Upper lobe of right lung (tissue), 1 donor: ENCODE measurements at places on chromosomes 3 and 15.

DNA sequence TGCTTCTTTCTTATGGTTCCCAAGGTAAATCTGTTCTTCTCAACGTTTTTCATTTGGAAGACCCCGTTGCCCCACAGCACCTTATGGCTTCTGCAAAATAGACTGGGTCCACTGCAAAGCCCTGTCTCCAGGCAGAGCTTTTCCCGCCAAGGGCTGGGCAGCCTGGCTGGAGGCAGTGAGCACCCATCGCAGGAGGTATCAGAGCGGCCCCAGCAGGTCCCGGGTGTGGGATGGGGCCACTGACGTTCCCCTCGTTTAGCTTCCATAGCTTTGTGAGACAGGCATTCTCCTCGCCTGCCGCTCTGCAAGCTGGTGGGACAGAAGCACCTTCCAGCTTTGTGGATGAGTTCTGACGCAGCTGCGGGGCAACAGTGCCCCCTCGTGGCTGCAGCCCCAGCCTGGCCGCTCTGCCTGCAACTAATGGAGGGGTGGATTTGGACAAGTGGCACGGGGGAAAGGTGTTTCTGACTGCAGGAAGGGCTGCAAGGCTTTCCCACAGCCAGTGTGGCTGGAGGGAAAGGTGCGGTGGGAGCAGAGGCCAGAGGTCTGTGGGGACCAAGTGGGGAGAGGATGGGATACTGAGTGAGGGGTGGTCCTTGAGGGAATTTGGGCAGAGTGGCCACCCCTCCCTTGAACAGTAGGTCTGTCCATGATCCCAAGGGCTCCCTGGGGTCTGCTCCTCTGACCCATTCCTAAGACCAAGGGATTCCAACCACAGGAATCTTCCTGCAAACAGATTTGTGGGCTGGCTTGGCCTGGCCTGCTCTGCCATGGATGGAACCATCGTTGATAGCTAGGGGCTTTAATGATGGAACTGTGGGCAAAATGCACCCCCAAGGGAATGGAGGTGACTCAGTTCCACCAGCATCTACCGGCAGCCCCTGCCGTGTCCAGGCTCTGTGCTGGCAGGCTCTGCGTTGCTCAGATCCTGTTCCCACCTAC is 99.4 kb downstream of the FBLN2 start:
- DNase-seq = peak; percentile 89

- DNase-seq = no peak
These were observed 202.6 kb downstream of the MEX3B start for GRCh38 chr15:81843226-81843625.

DNA sequence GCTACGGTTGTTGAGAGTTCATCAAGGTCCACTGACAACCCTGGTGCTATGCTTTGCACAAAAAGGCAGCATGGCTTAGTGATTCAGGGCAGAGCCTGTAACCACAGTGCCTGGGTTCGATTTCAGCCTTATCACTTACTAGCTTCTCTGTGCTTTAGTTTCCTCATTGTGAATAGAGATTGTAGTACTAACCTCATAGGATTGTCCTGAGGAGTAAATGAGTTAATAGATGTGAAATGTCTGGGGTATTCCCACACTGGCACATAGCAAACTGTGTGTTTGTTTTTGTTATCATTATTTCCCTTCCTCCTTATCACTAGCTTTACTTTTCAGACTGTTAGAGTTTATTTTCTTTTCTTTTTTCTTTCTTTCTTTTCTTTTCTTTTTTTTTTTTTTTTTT is 16.3 kb downstream of the CRTAP start:
- DNase-seq = no peak

GRCh38 chr3:176789947-176790346 is 407.3 kb downstream of the TBL1XR1 start:
- no peak for DNase-seq

- no peak for DNase-seq
These were observed 523.2 kb upstream of the GOLIM4 start for GRCh38 chr3:168618827-168619470.

DNA sequence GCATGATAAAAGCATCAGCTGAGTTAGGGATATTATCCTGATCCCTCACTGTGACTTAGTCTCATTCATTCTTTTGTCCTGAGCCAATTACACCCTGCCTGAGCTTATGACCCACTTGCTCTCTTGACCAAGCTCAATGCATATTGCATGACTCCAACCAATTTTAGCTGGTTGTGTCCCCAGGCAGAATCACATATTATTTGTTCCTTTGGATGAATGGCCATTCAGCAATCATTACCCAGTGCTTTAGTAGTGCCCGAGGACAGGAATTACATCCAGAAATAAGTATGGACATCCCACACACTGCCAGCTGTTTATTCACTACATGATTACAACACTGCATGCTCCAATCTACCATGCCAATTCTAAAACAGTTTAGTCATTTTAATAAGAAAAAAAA is 322.5 kb downstream of the ZBBX start:
- DNase-seq = no peak

GRCh38 chr3:172511783-172512762 is 11.2 kb downstream of the TNFSF10 start:
- DNase-seq = peak; percentile 86

DNA sequence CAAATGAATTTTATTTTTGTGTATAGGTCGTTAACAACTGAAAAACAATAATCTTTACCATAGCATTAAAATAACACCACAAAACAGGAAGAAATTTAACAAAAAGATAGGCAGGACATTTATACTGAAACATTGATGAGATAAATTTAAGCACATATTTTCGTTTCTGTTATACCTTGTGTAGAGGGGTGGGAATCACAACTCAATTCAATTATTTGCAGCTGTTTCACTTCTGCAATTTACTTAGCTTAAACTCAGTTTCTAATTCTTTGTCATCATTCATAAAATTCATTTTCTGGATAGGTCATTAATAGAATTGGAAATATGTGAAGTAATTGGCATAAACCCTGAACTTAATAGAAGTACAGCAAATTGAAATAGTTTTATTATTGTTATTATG is 42.3 kb downstream of the TP63 start:
- DNase-seq = no peak

DNA sequence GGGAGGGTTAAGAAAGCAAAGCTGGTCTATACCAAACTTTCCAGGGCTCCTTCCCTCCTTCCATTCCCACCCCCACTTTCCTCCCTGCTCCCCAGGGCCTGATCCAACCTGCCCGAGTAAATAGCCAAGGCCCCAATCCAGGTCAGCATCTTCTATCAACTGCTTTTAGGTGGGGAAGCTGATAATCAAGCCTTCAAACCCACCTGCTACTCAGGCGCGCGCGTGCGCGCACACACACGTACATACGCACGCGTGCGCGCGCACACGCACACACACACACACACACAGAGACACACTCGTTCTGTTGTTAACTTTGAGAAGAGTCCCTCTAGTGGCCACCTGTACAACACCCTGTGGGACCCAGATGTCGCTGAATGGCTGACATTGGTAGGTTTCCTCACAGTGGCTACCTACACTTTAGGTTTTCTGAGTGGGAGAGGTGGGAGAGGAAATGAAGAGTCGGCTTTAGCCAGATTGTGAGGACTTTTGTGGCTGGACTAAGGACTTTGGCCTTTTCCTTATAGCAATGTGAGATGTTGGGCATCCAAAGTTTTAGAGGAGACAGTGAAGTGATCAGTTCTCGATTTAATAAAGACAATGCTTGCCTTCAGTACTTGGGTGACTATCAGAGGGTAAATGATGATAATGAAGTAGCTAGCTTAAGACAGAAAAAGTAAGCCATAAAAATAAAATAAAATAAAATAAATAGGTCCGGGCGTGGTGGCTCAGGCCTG is 179.9 kb upstream of the C2CD4B start:
- no peak for DNase-seq

DNA sequence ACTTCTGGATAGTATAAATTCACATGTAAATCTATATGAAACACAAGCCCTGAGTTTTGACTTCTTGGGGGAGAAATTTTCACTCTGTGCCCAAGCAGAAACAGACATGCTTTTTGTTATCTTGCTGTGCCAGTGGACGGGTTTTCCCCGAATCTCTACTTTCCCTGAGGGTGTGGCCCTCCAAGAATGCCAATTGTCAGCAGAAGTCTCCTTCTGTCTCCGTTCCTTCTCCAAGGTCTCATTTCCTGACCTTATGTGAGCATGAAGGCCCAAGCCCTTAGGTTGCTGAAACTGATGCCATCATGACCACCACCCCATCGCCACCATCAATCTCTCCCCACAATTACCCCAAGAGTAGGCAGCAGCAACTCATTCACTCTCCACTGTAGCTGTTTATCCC is 253.8 kb downstream of the XXYLT1 start:
- DNase-seq = peak; percentile 5

DNA sequence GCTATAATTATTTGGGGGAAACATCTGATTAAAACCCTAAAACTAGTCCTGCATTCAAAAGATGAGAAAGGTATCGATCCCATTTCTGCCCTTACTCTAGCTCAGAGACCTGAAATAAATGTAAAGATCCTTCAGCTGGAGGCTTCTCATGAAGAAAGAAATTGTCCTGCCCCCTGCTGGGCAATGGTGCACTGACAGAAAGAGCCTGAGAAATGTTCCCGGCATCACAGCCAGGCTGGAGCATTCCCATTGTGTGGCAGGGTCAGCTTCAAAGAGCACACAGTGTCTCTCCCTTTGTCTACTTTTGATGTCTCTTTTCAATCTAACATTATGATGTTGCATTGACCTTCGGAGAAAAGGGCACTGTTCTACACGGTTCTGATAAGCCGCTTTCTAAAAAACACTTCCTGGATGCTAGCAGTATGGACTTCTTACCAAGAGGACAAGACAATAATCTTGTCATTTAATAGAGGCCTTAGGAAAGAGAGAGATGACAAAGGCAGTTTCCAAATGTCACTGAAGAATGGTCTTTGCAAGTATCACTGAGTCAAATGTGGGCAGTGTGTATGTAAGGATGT is 287.5 kb downstream of the MAGI1 start:
- no peak for DNase-seq

- no peak for DNase-seq
These were observed 29.6 kb downstream of the GSK3B start for GRCh38 chr3:120064641-120065040.

DNA sequence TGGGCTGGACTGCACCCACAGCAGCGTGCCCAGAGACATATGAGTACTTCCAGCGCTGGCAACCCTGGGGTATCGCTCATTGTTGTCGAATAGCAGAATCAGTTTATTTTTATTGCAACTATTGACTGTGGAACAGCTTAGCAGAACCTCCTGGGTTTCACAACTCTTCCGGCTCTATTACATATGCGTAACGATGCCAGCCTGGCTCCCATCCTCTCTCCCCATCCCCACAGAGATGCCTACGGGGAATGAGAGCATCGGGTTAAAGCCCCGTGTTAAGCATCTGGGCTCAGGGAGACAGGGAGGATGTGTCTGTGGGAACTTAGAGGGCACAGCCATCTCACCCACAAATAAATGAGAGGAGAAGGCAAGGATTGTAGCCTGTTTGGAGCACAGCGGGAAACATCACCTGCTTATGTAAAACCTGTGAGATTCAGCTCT is 76.6 kb upstream of the DLG1 start:
- DNase-seq = no peak

- DNase-seq = no peak
These were observed 875 bp downstream of the GAP43 start for GRCh38 chr3:115624029-115624741.

GRCh38 chr3:188231456-188231855 is 77.5 kb downstream of the LPP start:
- no peak for DNase-seq

GRCh38 chr3:151130428-151130827 is 45.0 kb downstream of the MED12L start:
- peak; percentile 84 for DNase-seq

DNA sequence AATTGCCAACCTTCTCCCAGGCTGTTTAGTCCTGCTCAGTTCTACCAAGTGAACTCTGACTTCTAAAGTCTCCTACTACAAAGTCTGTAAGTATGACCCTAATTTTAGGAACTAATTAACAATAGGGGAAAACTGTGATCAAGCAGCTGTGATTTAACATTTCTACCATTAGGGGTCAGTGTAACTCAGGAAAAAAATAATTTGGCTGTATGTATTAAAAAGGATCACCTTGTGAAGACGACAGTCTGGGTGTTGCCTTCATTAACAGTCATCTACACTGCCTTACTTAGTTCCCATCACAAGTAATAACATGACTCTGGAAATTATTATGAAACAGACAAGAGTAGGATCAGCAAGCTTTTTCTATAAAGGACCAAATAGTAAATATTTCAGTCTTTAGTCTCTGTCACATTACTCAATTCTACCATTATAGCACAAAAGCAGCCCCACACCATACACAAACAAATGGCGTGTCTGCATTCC is 4.2 kb upstream of the NPHP3 start:
- no peak for DNase-seq

- no peak for DNase-seq
These were observed 12.9 kb upstream of the FAM3D start for GRCh38 chr3:58679446-58679845.

DNA sequence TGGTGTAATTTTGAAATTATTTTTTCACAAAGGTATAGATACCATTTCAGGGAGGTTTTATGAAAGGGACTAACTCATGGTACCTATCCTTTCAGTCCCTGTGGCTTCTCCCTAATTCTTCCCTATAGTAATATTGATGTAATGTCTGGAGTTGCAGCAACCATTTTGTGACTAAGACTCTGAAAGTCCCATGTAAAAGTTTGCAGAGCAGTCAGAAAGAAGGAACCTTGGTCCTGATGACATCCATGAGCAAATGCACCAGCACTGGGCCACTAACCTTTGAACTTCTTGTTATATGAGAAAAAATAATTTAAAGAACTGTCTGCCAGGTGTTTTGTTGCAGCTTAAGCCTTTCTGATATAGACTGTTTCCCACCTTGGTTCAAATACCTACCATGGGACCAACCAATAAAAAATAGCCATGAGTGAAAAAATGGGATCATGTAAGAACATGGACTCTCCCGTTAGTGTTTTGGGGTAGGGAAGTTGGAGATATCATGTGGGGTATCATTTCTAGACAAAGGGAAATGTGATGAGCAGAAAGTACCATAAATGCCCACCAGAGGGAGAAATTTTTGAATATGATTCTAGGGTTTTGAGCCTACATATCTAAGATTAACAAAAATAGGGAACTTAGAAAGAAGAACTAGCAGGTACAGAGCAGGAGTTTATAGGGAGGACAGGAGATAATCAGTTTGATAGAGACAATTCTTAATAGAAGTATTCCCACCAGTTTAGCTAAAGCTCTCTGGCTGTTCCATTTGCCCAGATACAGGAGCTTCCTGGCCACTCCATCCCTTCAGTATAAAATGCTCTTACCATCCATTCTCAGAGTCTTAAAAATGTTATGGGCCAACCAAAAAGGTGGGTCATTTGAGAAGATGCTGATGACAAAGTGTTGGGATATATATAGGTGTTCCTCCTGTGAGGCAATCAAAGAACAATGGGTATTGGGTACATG is 3.4 kb upstream of the CPOX start:
- no peak for DNase-seq

GRCh38 chr3:38490281-38491030 is 5.7 kb upstream of the EXOG start:
- no peak for DNase-seq

GRCh38 chr15:89814112-89814742 is 425 bp downstream of the ANPEP start:
- no peak for DNase-seq

DNA sequence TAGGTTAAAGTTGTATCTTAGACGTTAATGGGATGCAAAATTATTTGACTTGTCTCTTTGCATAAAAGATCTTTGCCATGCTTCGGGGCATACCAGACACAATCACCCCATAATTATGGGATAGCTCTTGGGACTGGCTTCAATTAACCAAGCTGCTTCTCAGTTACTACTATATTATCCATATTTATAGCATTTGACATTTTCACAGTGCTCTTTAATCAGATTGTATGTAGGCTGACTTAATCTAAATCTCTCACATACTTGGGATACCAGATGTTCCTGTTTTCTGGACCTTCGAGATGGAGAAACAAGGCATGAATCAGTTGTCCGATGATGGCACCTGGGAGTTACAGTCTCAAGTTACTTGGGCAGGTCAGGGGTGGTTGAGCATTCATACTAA is 27.2 kb upstream of the ABHD17C start:
- DNase-seq = no peak
